ENCODE measurements at places on chromosomes 13 and 19.

DNA sequence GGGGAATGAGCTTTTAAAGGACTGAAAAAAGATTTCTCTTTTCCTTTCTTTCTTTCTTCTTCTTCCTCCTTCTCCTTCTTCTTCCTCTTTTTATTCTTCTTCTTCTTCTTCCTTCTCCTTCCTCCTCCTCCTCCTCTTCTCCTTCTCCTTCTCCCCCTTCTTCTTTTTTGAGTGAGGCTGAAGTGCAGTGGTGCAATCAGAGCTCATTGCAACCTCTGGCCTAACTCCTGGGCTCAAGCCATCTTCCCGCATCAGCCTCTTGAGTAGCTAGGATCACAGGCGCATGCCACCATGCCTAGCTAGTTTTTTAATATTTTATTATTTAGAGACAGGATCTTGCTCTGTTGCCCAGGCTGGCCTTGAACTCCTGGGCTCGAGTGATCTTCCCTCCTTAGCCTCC is 120.9 kb upstream of the KL start:
- no peak for DNase-seq

GRCh38 chr13:111251646-111252445 is 68.6 kb upstream of the TEX29 start:
- peak; percentile 78 for DNase-seq

DNA sequence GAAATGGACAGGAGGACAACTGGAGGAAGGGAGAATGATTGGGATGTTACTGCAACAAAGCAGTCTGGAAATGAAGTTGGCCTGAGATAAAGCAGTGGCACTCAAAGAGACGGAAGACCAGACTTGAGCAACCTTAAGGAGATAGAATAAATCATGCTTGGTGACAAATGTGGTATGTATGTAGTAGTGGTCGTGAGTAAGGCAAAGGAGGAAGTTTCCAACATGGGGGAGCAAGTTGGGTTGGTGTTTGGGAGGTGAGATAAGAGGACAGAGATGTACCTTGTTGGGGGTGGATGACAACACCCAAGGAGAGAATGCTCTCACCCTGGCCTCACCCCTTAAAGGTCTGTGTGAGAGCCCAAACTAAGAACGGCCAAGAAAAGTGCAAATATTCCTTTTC is 420.5 kb downstream of the DIAPH3 start:
- DNase-seq: peak; percentile 10

DNA sequence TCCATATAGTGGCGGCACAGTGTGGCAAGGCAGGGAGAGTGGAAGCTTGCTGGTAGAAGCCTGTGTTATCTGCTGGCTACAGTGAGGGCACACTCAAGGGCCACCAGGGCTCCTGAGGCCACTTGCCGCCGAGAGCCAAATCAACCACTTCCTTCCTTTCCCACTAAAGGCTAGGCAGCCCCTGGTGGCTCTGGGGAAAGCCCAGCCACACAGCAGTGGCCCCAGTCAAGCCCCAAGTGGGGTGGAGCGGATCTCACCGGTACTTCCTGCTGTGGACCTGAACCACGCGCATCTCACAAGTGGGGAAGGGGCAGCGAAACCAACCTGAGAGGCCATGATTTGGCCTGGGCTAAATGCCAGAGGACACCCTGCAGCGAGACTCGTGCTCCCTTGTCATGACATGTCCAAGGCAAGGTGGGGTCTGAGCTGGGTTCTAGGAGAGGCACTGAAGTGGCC is 21.9 kb upstream of the SLC35E1 start:
- DNase-seq: no peak

DNA sequence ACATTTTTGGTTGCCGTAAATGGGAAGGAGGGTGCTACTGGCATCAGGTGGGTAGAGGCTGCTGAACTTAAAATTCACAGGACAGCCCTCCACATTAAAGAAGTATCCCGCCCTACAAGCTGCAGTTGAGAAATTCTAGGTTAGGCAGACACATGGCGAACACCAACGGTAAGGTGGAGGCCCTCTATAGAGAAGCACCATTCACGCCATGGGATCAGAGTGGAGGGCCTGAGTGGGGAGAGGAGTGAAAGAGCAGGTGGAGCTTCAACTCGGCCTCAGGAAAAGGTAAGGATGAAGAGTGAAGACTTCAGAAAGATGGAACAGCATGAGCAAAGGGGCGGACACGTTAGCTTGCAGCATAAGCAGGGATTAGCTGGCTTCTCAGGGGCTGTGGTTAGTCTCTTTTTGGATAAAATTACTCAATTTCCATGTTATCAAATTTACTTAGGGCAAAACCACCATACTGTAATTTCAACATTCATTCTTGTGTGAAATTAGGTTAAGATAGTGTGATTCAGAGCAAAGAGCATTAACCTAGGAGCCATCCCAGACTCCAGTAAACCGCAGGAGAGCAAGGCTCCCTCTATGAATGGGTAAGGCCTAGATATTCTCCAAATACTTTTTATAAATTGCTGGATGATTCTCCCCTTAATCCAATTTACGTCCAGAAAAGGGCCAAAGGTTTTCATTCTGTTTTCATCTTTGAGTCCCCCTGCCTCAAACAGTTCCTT is 1.2 kb downstream of the EEF1AKMT1 start:
- DNase-seq: peak; percentile 8

Measured in kidney tubule cell (primary cell).